ENCODE measurements at places on chromosomes 7 and 10. TPM values are rescaled to one million over a fixed set of nuclear protein-coding genes. Genes with fewer than 3 reads are reported as not detected.

The GPR146 gene
- 29.8 TPM for total RNA-seq

The GCK gene
- total RNA-seq: 0.49 TPM

The RHOBTB1 gene
- total RNA-seq: 16.6 TPM

The ZNF438 gene
- 13.2 TPM for total RNA-seq

The RINT1 gene
- total RNA-seq: 12.9 TPM

The ANXA8 gene
- not detected for total RNA-seq

The JCAD gene
- 23.5 TPM for total RNA-seq

The GIMAP8 gene
- total RNA-seq: 11.0 TPM

The COX19 gene
- total RNA-seq: 8.5 TPM

The CCDC126 gene
- 8.9 TPM for total RNA-seq

The PNLIP gene
- not detected for total RNA-seq

The ELFN1 gene
- total RNA-seq: 10.5 TPM

The LIPK gene
- not detected for total RNA-seq

The LRRC4 gene
- 4.4 TPM for total RNA-seq

The IDI2 gene
- 0.33 TPM for total RNA-seq

The PLA2G12B gene
- 0.33 TPM for total RNA-seq

The ANK3 gene
- 179 TPM for total RNA-seq

The IFT22 gene
- total RNA-seq: 32.0 TPM

The DIP2C gene
- total RNA-seq: 30.8 TPM

The OPALIN gene
- total RNA-seq: not detected

The DYDC2 gene
- not detected for total RNA-seq

The TMEM178B gene
- total RNA-seq: 35.9 TPM

The C7orf33 gene
- total RNA-seq: not detected

The ALOX5 gene
- 3.2 TPM for total RNA-seq

The HOXA11 gene
- not detected for total RNA-seq

The UNCX gene
- not detected for total RNA-seq

The HMX2 gene
- not detected for total RNA-seq

The AS3MT gene
- 17.2 TPM for total RNA-seq

The TMEM229A gene
- not detected for total RNA-seq

The FOXP2 gene
- total RNA-seq: 2.1 TPM

The ELAPOR2 gene
- 3.9 TPM for total RNA-seq

The TMEM270 gene
- total RNA-seq: not detected

The CAPZA2 gene
- 313 TPM for total RNA-seq

The TMEM213 gene
- total RNA-seq: not detected

The SCRN1 gene
- 13.4 TPM for total RNA-seq

The INA gene
- total RNA-seq: not detected

The OPN4 gene
- total RNA-seq: 0.25 TPM

The SH2D4B gene
- not detected for total RNA-seq

The COL1A2 gene
- 96.6 TPM for total RNA-seq

The MET gene
- 13.1 TPM for total RNA-seq

The CYP2C18 gene
- total RNA-seq: not detected

The PTEN gene
- total RNA-seq: 49.9 TPM

The PILRA gene
- 2.0 TPM for total RNA-seq

The OTUD1 gene
- total RNA-seq: 19.5 TPM

The SAP25 gene
- 1.1 TPM for total RNA-seq

The TMEM209 gene
- 9.9 TPM for total RNA-seq

Measured in left ventricle myocardium inferior (tissue), 1 donor.